Erythroblast (primary cell): ENCODE measurements at places on chromosomes 12 and 14.

DNA sequence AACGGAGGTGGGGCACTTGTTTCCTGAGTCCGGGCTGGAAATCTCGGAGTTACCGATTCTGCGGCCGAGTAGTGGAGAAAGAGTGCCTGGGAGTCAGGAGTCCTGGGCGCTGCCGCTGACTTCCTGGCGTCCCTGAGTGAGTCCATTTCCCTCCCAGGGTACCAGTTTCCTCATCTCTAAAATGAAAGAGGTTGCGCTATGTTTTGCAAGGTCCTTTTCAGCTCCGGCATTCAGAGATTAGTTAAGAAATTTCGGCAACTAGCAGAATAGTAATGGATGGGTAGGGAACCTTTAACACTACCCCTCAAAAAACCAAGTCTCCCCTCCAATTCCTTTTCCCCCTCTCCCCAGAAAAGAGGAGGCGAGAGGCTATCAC lies 724 bp downstream of the BLOC1S1 start:
- no peak for DNase-seq

DNA sequence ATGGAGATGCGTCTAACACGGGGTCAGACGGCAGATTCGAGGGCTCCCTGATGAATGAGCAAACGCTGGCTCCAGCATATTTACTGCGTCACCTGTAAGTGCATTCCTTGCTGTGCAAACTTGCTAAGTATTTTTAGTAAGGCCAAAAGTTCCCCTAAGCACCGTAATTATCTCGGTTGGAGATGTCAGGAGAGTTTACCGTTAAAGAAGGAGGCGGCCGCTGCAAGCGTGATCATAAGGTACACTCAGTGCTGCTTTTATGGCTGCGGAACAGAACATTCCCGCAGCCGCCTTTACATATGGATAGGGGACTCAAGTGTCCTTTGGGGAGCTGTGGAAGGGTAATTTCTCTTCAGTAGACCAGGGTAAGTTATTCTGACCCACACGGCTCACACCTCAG lies 175.6 kb downstream of the GLT1D1 start:
- no peak for DNase-seq

DNA sequence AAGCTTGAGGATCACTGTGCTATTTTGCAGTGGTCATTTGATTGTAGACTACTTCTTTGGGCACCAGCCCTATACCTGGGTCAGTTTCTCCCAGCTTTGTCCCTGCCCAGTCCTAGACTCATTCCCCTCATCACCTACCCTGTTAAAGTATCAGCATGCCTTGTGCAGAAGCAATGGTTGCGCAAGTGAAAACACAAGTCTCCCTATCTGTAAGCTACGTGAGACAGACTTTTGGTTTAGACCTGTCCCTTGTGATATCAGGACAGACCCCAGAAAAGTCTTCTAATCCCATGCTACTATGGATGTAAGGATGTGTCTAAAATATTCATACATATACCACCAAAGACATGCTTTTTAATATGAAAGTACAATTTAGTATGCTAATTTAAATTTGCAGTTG lies 88.8 kb upstream of the ATP2B1 start:
- peak; percentile 85 for DNase-seq

- no peak for DNase-seq
These were observed 83.3 kb downstream of the PLEKHG7 start for GRCh38 chr12:92786045-92786444.

GRCh38 chr12:50213439-50213838 lies 46.3 kb upstream of the CERS5 start:
- no peak for DNase-seq

DNA sequence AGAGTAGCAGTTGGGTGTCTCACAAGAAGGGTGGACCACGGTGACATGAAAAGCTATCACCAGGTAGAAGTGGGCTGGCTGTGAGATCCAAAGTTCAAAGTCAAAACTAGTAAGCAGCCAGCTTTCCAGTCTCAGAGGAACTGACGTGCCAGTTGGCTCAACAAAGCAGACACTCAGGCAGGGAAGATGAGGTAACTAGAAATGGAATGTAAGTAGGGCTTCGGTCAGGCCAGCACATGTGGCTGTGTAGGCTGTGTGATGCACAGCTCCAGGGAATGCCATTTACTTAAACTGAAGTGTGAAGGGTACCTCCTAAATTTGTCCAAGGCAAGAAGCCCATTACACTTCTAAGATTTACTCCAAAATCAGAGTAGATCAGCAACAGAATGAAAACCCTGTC lies 43.6 kb downstream of the PTPRR start:
- no peak for DNase-seq

GRCh38 chr12:19435831-19436497 lies 3.3 kb upstream of the AEBP2 start:
- no peak for DNase-seq

DNA sequence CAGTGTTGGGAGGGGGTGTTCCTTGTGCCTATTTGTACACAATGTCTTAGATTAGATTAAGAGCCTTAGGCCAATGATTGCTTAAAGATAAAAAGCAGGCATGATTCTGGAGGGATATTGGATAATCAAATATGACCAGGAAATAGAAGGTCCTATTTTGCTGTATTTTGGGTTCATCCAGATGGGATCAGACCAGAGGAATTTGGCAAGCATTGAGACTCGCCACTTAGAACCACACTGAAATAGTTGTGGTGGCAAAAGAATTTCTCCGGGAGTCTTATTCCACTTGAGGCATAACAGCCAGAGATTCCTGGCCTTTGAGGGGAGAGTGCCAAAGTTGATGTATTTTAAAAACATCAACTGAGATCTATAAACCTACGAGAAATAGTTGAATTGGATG lies 327.2 kb downstream of the RAD51B start:
- no peak for DNase-seq

- DNase-seq = no peak
These were observed 95.7 kb upstream of the SOX5 start for GRCh38 chr12:24044941-24045703.

- peak; percentile 4 for DNase-seq
These were observed 1037.8 kb downstream of the TMEM121 start for GRCh38 chr14:106564058-106564643.

GRCh38 chr12:42958291-42958674 lies 368.7 kb upstream of the PRICKLE1 start:
- no peak for DNase-seq
